ENCODE measurements at places on chromosomes 12 and 14.

DNA sequence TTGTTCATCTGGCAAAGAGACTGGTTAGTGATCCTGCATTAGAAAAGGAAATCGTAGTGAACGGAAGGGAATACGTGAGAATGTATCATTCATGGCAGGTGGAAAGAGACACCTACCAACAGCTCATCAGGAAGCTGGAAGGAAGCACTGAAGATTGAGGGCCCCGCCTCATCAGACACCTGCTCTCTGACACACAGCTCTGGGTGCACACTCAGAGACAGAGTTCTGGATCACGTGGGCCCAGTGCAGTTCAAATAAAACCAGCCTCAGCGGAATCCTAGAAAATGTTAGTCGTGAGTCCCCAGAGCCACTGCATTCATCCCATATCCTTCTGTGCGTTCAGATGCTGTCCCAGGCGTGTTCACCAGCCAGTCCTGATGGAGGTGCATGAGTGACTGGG is 129.7 kb downstream of the GLT1D1 start:
- no peak for DNase-seq

DNA sequence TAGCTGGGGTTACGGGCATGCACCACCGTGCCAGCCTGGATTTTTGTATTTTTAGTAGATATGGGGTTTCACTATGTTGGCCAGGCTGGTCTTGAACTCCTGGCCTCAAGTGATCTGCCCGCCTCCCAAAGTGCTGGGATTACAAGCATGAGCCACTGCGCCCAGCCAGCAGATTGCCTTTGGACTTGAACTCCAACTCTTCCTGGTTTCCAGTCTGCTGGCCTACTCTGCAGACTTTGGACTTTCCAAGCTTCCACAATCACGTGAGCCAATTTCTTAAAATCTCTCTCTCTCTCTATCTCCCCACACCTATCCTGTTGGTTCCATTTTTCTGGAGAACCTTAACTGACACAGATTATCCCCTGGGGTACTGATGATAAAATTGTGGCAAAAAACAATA is 55.0 kb downstream of the EMP1 start:
- DNase-seq: no peak

- DNase-seq: no peak
These were observed 52.9 kb downstream of the SVOP start for GRCh38 chr12:108967869-108968540.

DNA sequence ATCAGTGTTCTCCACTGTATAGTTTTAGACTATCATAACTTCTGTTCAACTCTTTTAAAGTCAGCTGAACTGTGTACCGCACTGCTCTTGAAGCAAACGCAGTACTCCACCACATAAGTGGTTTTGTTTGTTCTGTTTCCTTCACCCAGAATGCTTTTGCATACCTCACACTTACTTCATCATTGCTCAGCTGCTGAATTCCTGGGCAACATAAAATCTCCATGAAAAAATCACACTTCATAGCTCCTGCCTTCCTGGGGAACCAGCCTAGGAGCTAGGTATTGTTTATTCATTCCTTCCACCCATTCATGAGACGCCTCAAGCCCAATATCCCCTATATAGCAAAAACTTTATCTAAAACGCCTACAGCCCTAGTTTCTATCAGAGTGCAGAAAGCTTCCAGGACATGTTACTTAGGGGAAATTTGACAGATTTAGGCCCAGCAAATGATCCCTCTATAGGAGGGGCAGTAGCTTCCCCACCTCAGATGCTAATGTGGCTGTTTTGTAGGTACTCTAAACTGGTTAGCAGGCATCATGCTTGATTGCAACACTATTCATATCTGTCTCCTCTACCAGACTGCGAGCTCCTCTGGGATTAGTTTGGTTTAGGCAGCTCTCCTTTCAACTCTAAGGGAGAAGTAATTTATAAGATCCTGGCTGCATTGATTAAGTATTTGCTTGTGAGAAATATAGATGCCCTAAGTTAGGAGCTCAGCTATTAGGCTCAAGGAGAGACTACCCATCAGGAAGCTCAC is 44.5 kb downstream of the LRRC9 start:
- DNase-seq: no peak

- no peak for DNase-seq
These were observed 66.9 kb upstream of the CLMN start for GRCh38 chr14:95386536-95387095.

DNA sequence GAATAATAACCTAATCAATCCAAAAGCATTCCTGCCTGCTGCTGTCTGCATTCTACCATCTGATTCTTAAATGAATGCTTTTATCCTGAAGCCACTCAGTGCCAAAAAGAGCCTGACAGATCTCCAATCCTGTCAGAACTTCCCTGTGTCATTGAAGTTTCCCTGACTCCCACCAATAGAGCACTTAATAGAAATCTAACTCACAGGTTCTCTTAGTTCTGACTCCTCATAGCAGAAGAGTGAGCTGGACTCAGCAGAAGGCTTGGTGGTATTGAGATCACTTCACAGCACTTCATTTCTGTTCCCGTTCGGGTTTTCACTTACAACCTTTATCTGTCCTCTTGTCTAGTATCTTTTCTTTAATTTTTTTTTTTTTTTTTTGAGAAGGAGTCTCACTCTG is 102.6 kb downstream of the OTOGL start:
- DNase-seq: no peak

GRCh38 chr12:57280211-57281062 is 29.4 kb upstream of the STAC3 start:
- no peak for DNase-seq

GRCh38 chr12:117524806-117525205 is 163.4 kb upstream of the NOS1 start:
- no peak for DNase-seq

DNA sequence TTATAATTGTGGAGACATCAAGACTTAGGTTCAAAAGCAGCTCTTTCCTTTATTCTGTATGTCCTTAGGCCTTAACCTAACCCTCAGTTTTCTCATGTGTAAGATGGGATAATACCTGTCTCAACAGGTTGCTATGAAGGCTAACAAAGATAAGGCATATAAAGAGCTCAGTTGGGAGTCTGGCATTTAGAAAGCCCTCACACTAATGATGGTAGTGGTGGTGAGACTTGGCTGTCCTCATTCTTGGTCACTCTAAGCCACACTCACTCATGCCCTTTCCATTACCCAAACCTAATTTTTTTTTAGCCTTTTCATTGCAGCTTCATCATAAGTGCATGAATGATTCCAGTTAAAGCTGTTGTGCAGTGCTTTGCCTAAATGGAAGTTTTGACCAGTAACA is 137.3 kb downstream of the TGFB3 start:
- DNase-seq: no peak

DNA sequence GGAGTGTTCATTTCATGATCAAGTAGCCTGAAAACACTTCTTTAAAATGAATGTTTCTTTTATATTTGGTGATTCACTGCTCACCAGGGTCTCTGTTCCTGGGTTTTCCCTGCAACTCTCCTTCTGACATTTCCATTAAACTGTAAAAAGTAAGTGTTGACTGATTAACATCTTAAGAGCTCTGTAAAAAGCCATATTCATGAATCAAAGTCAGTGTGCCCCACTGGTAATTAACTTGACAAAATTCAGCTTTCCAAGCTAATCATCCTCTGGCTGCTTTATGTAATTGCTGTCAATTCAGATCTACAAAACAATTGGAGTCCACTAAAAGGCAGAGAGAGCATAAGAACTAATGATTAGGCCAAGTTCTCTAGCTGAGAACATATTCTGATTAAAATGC is 41.6 kb downstream of the CNTN1 start:
- DNase-seq: no peak

DNA sequence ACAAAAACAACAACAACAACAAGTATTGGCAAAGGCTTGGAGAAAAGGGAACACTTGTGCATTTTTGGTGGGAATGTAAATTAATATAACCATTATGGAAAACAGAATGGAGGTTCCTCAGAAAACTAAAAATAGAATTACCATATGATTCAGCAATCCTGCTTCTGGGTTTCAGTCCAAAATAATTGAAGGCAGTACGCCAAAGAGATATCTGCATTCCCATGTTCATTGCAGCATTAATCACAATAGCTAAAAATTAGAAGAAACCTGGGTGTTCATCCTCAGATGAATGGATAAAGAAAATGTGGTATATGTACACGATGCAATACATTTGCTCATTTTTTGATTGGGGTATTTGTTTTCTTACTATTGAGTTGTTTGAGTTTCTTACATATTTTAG is 813.0 kb downstream of the NRXN3 start:
- DNase-seq: no peak

DNA sequence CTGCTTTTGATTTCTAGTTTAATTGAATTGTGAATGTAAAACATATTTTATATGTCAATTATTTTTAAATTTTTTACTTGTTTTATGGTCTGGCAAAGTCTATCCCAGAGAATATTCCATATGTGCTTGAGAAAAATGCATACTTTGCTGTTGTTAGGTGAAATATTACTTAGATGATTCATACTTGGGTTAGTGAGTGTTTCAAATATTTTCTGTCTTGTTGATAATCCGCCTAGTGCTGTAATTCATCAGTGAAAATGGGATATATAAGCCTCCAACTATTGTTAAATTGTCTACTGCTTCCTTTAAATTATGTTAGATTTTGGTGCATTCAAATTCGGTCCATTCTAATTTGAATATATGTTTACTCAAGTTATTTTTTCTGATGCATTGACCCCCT is 395.5 kb downstream of the LRFN5 start:
- DNase-seq: no peak

GRCh38 chr14:90678420-90678819 is 137.8 kb downstream of the TTC7B start:
- DNase-seq: no peak

DNA sequence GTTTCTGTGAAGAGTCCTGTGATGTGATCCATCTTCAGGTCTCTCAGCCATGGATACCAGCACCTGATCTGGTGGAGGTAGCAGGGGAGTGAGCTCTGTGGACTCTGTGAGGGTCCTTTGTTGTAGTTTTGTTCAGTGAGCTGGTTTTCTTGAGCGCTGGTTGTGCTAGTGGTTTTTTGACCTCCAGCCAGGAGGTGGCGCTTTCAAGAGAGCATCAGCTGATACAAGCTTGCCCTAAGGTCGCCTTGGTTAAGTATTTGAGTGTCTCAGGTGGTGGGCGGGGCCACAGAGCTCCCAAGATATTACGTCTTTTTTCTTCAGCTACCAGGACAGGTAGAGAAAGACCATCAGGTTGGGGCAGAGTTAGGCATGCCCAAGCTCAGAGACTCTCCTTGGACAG is 139.7 kb downstream of the TTLL5 start:
- DNase-seq: no peak

GRCh38 chr14:56659964-56660551 is 80.5 kb downstream of the TMEM260 start:
- peak; percentile 50 for DNase-seq

DNA sequence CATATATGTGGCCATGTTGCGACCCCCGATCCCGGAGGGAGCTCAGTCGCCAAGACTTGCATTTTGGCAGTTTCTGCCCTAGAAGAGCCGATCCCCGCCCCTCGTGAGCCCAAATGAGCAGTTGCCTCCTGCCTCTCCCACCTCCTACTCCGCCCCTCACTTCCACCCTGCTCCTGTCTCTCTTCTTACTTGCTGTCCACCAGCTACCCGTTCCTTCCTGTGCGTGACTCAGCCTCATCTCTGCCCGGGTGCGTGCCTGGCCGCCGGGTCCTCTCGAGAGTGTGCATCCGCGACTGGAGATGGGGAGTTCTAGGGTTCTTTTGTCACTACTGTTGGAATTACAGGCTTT is 585 bp downstream of the GPATCH2L start:
- DNase-seq: no peak

DNA sequence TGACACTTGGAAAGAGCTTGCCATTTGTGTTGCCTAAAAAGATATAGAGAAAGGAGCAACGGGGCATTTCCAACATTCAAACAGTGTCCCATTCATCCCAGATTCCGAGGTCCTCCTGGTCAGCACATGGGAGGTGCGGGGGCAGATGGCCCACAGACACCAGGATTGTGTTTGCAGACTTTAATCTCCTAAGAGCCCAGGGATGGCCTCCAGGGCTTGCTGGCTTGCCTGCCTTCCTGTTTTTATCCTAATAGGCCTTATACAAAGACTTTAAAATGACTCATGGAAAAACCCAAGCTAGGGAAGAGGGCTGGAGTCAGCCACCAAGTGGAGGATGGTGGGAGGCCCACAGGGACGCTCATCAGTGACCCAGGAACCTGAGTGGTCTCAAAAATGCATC is 21.5 kb upstream of the FAM181A start:
- no peak for DNase-seq

DNA sequence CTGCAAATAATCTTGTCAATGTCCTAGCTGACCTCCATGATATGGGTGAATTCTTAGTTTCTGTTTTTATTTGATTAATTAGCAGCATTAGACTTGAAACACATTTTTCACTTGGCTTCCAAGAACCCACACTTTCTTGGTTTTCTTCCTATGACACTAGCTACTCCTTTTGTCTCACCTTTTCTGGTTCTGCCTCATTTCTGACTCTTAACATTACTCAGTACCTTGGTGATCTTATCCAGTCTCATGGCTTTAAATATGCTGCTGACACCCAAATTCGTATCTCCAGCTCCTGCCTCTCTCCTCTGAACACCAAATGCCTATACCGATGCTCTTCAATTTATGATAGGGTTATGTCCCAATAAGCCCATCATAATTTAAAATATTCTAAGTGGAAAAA is 32.0 kb upstream of the SSTR1 start:
- no peak for DNase-seq

DNA sequence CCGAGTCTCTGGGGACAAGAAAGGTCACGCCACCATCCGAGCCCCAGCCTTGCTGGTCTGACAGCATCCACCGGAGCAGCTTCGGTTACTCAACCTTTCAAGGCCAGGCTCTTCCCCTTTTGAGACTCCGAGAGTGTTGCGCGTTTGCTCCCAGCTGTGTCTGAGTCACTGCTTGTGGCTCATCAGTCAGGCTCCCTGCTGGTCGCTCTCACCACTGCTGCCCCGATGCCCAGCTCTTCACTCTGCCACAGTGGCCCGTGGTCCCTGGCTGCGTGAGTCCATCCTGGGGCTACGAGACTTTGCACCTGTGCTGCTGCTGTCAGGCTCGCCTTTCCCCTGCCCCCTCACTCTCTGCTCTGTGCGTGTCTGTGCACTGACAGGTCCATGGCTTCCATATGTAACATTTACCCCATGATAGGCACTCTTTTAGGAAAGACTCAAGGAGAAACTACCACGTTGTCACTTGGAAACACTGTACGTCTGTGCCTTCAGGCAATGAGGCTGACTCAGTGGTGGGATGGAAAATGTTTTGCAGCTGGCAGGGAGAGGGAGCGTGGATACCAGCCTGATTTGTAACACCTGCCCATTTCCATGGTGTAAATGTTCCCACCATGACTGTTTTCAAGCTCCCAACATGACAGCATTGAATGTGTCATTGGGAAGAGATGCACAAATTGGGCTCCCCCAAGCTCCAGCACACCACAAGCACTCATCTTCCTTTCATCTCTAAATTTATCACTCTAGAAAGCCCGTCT is 350.7 kb downstream of the TMEM132D start:
- no peak for DNase-seq
